ENCODE measurements at places on chromosomes 11 and 22. TPM values are rescaled to one million over a fixed set of nuclear protein-coding genes. Genes with fewer than 3 reads are reported as not detected.

The TCN2 gene
- total RNA-seq = 3.1 TPM

The AQP11 gene
- 8.9 TPM for total RNA-seq

The ART1 gene
- total RNA-seq = not detected

The RAB38 gene
- total RNA-seq = 2.9 TPM

The C11orf52 gene
- not detected for total RNA-seq

The KRTAP5-7 gene
- total RNA-seq = not detected

The IFITM10 gene
- total RNA-seq = 1.5 TPM

The OR56A1 gene
- total RNA-seq = under 0.01 TPM

The ZNF214 gene
- total RNA-seq = 2.8 TPM

The SESN3 gene
- total RNA-seq = 12.2 TPM

The PRR5 gene
- 16.3 TPM for total RNA-seq

Measured in smooth muscle cell of the umbilical artery (primary cell).